A172 (cell line): ENCODE measurements at places on chromosomes 7 and 10.

DNA sequence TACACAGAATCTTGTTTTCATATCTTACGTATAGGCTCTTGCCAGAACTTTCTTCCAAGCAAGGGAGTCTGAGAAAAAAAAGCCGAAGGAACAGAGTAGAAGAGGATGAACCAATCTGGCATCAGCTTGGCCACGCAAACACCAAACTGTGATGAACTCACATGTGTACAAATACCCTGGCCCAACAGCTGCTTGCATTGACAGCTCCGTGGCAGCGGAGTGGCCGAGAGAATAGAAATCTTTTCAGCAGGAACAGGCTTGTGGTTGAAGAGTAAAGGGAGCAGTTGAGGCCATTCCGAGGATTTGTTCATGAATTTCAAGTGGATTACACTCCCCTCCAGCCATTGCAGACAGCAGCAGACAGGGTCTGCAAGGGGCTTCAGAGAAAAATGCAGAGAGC lies 173.8 kb upstream of the PLXNA4 start:
- no peak for DNase-seq

GRCh38 chr10:86392723-86393094 lies 26.1 kb upstream of the GRID1 start:
- DNase-seq, result no peak

DNA sequence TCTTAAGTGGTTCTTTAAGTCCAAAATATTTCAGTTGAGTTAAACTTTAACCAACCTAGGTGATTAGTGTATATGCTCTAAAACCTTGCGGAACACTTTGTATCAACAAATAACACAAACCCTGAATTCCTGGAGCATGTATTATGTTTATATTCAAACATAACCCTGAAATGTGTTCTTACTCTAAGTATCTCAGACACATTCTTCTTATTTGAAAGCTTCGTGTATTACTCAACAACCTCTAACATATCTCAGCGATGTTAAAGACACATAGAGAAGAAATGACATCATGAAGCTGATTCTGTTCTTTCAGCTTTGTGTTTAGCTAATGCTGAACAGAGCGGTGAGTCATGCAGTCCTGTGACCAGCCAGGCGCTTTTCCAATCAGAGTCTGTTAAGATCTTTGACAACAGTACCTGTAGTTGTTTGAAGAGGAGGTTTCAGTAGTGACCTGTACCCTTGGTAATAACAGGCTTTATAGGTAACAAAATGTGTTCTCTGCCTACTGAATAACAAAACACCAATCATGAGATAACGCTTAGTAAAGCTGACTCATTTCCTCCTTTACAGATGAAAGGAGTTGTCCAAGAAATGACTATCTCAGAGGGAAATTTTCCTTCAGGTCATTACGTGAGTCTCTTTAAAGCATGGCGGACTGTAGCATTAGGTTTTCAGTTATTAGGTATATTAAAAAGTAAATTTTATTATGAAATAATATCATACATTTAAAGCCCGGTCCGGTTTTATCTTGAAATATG lies 67.3 kb upstream of the KLF6 start:
- DNase-seq, result peak; percentile 99

GRCh38 chr10:691216-691615 lies 1.7 kb upstream of the DIP2C start:
- DNase-seq, result no peak

GRCh38 chr10:29559996-29560395 lies 74.8 kb downstream of the SVIL start:
- DNase-seq, result no peak

- DNase-seq, result peak; percentile 48
Measured at GRCh38 chr7:104552102-104552501, 223.7 kb downstream of the LHFPL3 start.

DNA sequence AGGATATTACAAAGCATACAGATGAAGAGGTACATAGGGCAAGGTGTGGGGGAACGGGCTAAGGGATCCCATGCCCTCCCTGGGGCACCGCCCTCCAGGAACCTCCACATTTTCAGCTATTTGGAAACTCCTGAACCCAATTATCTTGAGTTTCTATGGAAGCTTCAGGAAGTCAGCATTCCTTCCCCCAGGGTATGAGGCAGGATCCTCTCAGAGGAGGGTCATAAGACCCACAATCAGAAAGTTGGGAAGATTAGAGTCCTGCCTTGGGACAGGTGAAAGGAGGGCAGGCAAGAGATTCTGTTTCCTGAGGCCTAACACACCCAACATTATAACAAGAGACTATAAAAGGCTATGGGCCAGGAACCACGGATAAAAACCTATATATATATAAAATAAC lies 98.0 kb downstream of the RALA start:
- DNase-seq, result no peak

DNA sequence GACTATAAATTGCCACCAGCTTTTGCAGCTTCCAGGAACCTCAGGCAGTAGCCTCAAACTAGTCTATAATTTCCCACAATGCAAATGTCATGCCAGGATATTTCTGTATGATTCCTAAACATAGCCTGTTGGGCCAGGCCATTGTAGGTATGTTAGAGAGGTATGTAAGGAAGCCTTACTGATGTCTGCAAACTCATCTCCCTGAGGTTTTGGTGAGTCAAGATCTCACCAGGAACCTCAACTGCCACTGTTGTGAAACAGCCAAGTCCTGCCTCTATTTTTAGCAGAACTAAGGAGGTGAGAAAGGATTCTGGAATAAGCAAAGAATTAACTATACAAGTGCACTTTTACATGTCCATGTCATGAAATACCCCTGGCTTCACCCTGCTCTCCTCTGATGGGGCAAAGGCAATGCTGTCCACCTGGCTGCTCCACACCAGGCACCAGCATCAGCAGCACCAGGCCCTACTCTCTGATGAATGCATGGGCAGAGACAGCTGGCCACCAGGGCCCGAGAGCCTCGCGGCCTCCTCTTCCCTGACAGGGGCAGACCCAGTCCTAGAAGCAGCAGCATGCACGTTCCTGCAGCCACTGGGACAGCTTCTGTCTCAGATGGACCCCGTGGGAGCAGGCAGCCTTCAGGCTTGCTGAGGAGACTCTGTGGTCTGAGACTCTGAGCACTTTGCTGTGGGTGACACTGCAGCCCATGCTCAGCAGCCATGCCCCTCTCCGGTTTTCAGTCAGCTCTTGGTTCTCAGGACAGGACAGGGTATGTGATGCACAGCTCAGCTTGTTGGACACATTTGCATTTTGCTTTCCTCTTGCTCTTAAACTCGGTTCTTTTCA lies 147.3 kb downstream of the ZMYND11 start:
- DNase-seq, result no peak

GRCh38 chr7:55325371-55325792 lies 39.8 kb upstream of the LANCL2 start:
- peak; percentile 94 for DNase-seq

DNA sequence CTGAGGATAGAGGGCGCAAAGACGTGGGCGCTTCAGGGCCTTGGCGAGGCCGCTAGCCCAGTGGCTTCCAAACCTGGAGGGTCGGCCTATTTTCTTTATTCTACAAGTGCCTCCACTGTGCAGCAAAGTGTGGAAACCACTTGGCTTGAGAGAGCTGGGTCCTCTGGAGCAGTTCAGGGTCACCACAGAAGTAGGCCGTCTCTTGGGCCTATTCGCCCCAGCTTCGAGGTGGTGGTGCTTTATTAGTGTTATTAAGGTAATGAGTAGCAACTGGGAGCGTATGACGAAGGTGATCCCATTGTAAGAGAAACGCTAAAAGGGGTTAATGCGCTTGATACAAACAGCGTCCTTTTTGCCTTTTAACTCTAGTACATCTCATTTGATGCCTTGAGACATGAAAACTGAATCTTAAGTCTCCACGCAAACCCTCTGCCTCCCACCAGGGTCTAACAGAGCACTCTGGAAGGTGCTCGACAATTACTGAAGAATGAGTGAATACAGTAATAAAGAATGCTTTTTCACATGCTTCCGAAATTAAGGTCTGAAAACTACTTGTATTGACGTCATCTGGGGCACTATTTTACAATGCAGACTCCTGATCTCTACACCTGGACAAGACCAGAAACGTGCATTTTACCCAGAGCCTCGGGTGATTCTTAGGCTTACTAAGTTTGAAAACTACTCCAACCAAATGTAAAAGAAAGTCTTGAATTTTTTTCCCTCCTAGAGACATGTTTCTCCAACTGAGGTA lies 647 bp upstream of the GSAP start:
- DNase-seq, result peak; percentile 18

DNA sequence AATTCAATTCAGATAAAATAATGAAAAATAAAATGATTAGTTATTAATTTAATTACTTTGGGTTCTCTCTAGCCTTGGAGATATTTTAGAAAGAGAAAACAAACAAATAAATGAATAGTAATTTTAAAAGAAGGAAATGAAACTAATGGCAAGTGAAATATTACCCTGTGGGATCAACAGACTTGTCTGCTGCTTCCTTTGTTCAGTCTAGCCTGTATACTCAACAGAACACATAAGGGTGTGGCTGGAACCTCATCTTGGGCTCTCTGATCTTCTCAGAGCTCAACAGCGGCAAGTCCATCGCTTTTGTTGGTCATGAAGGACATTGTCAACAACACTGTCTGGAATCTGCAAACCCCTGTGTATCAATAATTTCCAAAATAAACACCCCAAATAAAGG lies 904.9 kb downstream of the IPMK start:
- no peak for DNase-seq

- peak; percentile 21 for DNase-seq
Measured at GRCh38 chr7:148286150-148286549, 304.4 kb upstream of the C7orf33 start.

GRCh38 chr10:10891124-10892082 lies 126.3 kb upstream of the CELF2 start:
- no peak for DNase-seq

DNA sequence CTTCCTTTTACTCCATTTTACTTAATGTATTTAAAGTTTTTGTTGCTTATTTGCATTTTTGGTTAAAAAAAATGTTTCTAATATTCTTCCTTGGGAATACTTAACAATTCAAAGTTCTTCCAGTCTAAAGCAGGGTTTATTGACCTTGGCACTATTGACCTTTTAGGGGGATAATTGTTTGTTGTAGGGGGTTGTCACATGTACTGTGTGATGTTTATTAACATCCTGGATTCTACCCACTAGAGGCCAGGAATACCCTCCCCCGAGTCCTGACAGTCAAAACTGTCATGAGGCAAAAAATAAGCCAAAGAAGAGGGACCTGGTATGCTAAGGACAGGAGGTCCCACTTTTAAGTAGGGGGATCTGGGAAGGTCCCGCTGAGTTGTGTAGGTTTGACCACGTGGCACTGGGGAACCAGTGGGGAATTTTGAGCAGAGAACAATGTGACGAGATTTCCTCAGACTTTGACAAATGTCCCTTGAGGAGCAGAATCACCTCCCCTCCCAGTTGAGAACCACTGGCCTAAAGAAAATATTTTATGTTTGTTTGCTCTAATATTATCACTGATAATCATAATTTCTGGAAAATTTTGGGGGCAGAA lies 178.3 kb upstream of the PRR15 start:
- DNase-seq, result no peak

DNA sequence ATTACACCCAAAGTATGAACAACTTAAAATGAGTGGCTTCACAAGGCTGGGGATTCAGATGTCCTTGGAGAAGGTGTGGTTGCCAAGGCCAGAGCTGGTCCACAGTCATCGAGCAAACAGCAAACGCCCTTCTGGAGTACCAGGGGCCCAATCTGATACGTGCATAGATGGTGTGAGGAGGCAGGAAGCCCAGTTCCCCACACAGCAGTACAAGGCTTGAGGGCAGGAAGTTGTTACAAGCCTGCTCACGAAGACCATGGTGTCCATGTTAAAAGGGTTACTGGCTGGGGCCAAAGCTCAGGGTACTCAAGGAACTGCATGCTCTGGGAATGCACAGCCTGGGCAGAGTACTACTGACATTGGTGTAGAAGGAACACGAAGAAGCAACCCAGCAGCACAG lies 4.6 kb upstream of the ANKRD26 start:
- no peak for DNase-seq

DNA sequence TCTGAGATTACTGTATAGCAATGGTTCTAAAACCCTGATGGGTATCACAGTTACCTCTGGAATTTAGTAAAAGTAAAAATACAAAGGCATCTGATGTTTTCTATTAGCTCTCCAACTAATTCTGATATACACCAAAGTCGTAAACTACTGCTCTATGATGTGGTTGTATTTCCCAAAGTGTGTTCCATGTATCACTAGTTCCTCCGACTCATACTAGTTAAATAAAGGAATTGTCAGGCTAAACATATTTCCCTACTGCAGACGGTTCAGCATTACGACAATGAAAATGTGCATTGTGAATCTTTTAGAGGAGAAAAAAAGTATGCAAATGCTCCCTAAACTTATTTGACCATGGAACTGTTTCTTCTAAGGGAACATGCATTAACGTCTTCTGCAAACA lies 38.9 kb downstream of the ZNF365 start:
- DNase-seq, result no peak

DNA sequence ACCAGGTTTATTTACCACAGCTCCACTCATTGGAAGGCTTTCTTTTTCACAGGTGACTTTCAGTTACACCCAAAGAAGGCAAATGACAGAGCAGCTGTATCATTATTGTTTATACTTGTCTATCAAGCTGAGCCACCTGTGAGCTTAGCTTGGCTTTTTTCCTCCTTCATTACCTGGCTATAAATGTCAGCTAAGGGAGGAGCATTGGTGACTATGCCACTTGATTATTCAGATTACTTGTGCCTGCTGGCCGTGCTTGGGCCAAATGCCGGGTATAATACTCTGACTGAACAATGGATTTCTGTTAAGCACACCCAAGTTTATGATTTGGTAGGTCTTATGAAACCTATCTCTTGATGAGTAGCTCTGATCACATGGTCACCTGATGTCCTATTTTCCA lies 9.9 kb upstream of the GNAT3 start:
- DNase-seq, result no peak

DNA sequence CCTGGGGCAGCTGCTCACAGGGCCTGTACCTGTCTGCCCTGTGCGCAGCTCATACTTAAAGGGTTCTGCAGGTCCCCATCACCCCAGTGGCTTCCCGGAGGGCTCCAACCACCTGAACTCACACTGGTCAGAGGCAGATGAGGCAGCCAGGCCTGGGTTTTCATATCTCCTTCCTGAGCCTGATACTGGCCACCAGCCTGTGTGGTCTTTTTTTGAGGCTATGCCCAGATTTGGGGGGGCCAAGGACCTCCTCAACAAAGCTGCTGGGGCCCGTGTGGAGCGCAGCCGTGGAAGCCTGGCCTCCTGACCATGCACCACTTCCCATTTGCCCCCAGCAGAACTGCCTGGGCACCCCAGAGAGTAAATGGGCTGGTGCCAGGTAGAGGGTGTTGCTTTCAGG lies 25.7 kb downstream of the PNLIPRP2 start:
- no peak for DNase-seq
